ENCODE measurements at places on chromosomes 5 and 9. TPM values are rescaled to one million over a fixed set of nuclear protein-coding genes. Genes with fewer than 3 reads are reported as not detected.
A peak's percentile ranks its signal among the peaks of the same experiment; 100 is the strongest.

The PRR16 gene
- not detected for total RNA-seq

The EGFLAM gene
- total RNA-seq: not detected

GRCh38 chr5:150143350-150144245 lies 12.0 kb downstream of the PDGFRB start:
- H3K36me3 ChIP-seq: no peaks in the 10 kb centered on the region
- no peak overlapping the region for H3K27ac ChIP-seq
- no peaks in the 10 kb centered on the region for H3K4me1 ChIP-seq
- DNase-seq: no peak
- no peak overlapping the region for H3K4me3 ChIP-seq
- no peaks in the 10 kb centered on the region for H3K27me3 ChIP-seq

DNA sequence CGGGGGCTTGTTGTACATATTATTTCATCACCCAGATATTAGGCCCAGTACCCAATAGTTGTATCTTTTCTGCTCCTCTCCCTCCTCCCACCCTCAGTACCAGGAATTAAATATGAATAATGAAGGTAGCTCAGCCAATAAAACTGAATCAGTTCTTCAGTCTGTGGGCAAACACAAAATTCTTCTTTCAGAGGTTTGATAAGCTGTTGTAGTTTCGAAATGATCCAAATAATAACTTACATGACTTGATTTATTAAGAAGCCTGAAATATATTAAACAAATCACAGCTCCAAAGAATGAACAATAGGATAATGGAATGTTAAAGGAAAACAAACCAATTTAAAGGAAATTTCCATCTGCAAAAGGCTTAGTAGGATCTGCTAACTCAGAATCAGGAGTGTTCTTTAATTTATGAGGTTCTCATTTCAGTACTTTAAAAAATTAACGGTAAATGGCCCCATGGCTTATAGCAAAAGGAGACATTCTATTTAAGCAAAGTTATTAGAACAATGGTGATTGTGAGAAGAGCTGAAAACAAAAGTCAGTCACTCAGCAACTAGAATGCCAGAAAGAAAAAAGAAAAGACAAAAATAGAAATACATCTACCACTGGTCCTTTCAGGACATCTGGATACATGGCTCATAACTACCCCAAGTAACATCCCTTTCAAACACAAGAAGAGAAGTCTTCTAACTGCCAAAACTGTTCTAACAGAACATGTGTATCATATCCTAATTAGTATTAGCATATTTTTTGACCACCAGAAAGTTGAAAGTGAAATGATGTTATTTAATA lies 62.4 kb downstream of the NR3C1 start:
- H3K4me3 ChIP-seq: no peak overlapping the region
- H3K36me3 ChIP-seq: peaks cover 15% of the 10 kb centered on the region
- DNase-seq: no peak
- peaks cover 50% of the 10 kb centered on the region for H3K4me1 ChIP-seq
- H3K27ac ChIP-seq: peak overlapping the region; percentile 80
- no peaks in the 10 kb centered on the region for H3K27me3 ChIP-seq

- no peaks in the 10 kb centered on the region for H3K27me3 ChIP-seq
- no peaks in the 10 kb centered on the region for H3K36me3 ChIP-seq
- no peak overlapping the region for H3K4me3 ChIP-seq
- peaks cover 34% of the 10 kb centered on the region for H3K4me1 ChIP-seq
- no peak for DNase-seq
- H3K27ac ChIP-seq: no peak overlapping the region
These were observed 2.6 kb downstream of the PTPA start for GRCh38 chr9:129113645-129114304.

- H3K36me3 ChIP-seq: peaks cover 5% of the 10 kb centered on the region
- no peak for DNase-seq
- no peak overlapping the region for H3K4me3 ChIP-seq
- H3K27ac ChIP-seq: no peak overlapping the region
- no peaks in the 10 kb centered on the region for H3K27me3 ChIP-seq
- H3K4me1 ChIP-seq: no peaks in the 10 kb centered on the region
These were observed 98.4 kb downstream of the CRB2 start for GRCh38 chr9:123454361-123454760.

Measured in activated CD4-positive, alpha-beta memory T cell treated with anti-CD3 and anti-CD28 coated beads for 36 hours (primary cell).